Activated naive CD4-positive, alpha-beta T cell treated with anti-CD3 and anti-CD28 coated beads, Interleukin-2, amount 10 ng/mL, durations not matched to agents 7 days and 5 days (primary cell): ENCODE measurements at places on chromosomes 7 and 10.

DNA sequence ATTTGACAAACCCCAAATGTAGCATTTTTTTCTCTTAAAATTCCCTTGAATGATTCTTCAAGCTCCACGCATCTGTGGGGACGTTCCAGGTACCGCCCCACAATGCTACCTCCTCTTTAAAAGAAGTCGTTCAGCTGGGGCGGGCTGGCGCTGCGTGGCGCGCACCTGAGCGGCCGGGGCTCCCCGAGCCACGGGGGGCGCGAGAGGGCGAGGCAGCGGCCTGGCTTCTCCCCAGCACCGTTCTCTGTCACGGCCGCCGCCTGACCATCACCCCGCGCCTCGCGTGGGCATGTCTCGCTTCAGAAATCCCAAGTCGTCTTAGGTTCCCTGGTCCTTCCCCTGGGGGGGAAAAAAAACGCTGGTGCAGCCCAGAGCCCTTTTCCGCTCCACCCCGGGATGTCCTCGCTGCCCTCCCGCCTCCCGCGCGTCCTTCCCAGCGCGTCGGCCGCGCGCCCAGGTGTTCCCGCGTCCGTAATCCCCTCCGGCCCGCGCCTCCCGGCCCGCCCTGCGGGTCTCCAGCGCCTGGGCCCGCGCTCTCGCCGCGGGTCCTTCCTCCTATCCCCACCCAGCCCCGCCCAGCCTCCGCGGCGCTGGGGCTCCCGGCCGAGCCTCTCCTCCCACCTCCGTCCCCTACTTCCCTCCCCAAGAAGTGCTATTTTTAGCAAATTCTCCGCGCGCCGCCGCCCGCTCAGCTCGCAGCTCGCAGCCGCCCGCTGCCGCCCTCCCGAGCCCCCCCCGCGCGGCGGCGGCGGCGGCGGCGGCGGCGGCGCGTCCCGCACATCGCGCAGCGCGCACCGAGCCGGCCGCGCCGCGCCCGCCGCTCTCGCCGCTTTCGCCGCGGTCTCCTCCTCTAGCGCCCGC lies 58.7 kb upstream of the PRPS1L1 start:
- no peak for DNase-seq

DNA sequence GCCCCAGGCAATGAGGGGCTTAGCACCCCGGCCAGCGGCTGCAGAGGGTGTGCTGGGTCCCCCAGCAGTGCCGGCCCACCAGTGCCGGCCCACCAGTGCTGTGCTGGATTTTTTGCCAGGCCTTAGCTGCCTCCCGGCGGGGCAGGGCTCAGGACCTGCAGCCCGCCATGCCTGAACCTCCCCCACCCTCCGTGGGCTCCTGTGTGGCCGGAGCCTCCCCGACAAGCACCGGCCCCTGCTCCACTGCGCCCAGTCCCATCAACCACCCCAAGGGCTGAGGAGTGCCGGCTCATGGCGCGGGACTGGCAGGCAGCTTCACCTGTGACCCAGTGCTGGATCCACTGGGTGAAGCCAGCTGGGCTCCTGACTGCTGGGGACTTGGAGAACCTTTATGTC lies 3.5 kb upstream of the ACSL5 start:
- DNase-seq = no peak

DNA sequence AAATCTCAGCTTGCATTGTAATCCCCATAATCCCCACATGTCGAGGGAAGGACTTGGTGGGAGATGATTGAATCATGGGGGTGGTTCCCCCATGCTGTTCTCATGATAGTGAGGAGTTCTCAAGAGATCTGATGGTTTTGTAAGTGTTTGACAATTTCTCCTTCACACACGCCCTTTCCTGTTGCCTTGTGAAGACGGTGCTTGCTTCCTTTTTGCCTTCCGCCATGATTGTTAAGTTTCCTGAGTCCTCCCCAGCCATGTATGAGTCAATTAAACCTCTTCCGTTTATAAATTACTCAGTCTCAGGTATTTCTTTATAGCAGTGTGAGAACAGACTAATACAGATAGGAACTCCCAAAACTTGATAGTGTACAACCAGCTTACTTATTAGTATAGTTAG lies 98.6 kb downstream of the CREM start:
- DNase-seq = no peak

- peak; percentile 75 for DNase-seq
Measured at GRCh38 chr7:138865843-138866242, 67.8 kb upstream of the ATP6V0A4 start.

GRCh38 chr10:49362596-49363260 lies 33.2 kb downstream of the DRGX start:
- no peak for DNase-seq
